ENCODE measurements at places on chromosomes 7 and 10. TPM values are rescaled to one million over a fixed set of nuclear protein-coding genes. Genes with fewer than 3 reads are reported as not detected.

Gene FGFBP3
- 73.9 TPM for total RNA-seq

GRCh38 chr10:16361086-16361485, 75.7 kb upstream of the PTER start:
- no peaks in the 10 kb centered on the region for H3K36me3 ChIP-seq
- no peak for DNase-seq
- H3K4me1 ChIP-seq, result no peaks in the 10 kb centered on the region
- no peaks in the 10 kb centered on the region for H3K27me3 ChIP-seq
- no peak overlapping the region for H3K27ac ChIP-seq
- no peak overlapping the region for H3K4me3 ChIP-seq

Gene EBLN1
- not detected for total RNA-seq

DNA sequence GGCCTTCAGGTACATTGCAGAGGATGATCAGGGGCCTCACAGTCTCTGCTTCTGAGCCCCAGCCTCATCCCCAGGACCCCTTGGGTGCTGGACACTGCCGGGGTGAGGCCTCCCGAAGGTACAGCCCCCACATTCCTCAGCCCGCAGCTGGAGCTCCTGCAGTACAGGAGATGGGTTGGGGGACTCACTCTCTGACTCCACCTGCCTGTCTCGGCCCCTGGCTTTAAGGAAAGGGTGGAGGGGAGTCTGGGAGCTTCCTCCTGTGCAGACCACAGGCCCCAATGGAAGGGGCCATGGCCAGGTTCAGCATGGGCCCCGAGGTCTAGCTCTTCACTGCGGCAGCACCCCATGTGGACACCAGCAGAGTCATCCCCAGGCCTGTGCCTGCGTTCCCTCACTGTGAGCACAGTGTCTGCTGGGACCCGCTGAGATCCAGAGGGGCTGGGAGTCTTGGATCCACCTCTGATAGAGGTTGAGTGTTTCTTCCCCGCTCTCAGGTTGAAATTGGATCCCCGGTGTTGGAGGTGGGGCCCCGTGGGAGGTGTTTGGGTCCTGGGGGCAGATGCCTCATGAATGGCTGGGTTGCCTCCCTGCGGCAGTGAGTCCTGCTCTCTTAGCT, 99.9 kb downstream of the PRKAG2 start:
- H3K36me3 ChIP-seq, result no peaks in the 10 kb centered on the region
- no peak for DNase-seq
- H3K4me1 ChIP-seq, result no peaks in the 10 kb centered on the region
- no peaks in the 10 kb centered on the region for H3K27me3 ChIP-seq
- no peak overlapping the region for H3K27ac ChIP-seq

GRCh38 chr7:147923841-147924240, 666.7 kb upstream of the C7orf33 start:
- no peak overlapping the region for H3K4me3 ChIP-seq
- no peaks in the 10 kb centered on the region for H3K27me3 ChIP-seq
- no peaks in the 10 kb centered on the region for H3K36me3 ChIP-seq
- no peaks in the 10 kb centered on the region for H3K4me1 ChIP-seq
- DNase-seq, result no peak

Gene LEP
- total RNA-seq, result not detected

Gene AQP1
- total RNA-seq, result 0.28 TPM

Gene TUBAL3
- total RNA-seq, result not detected

Gene ING3
- 32.0 TPM for total RNA-seq

- no peaks in the 10 kb centered on the region for H3K36me3 ChIP-seq
- no peaks in the 10 kb centered on the region for H3K4me1 ChIP-seq
- H3K4me3 ChIP-seq, result no peak overlapping the region
- H3K27me3 ChIP-seq, result no peaks in the 10 kb centered on the region
- H3K27ac ChIP-seq, result no peak overlapping the region
- DNase-seq, result no peak
These were observed 36.1 kb downstream of the PPP1R3C start for GRCh38 chr10:91596825-91597196.

Gene LGI1
- 0.28 TPM for total RNA-seq

Gene NOS3
- total RNA-seq, result 13.3 TPM

Gene CPA2
- not detected for total RNA-seq

Gene LIPM
- total RNA-seq, result not detected

- H3K27ac ChIP-seq, result no peak overlapping the region
- peaks cover 30% of the 10 kb centered on the region for H3K4me1 ChIP-seq
- no peaks in the 10 kb centered on the region for H3K36me3 ChIP-seq
- no peak overlapping the region for H3K4me3 ChIP-seq
- DNase-seq, result no peak
These were observed 2.1 kb upstream of the DENND11 start for GRCh38 chr7:141704112-141704511.

- peaks cover 8% of the 10 kb centered on the region for H3K4me1 ChIP-seq
- H3K36me3 ChIP-seq, result peaks cover 58% of the 10 kb centered on the region
- H3K27ac ChIP-seq, result peak overlapping the region; percentile 69
- no peaks in the 10 kb centered on the region for H3K27me3 ChIP-seq
These were observed 4.9 kb downstream of the SRRT start for GRCh38 chr7:100879685-100880261.

- H3K27ac ChIP-seq, result no peak overlapping the region
- no peak for DNase-seq
- H3K36me3 ChIP-seq, result no peaks in the 10 kb centered on the region
These were observed 2.2 kb downstream of the GTF2IRD1 start for GRCh38 chr7:74455928-74456327.

DNA sequence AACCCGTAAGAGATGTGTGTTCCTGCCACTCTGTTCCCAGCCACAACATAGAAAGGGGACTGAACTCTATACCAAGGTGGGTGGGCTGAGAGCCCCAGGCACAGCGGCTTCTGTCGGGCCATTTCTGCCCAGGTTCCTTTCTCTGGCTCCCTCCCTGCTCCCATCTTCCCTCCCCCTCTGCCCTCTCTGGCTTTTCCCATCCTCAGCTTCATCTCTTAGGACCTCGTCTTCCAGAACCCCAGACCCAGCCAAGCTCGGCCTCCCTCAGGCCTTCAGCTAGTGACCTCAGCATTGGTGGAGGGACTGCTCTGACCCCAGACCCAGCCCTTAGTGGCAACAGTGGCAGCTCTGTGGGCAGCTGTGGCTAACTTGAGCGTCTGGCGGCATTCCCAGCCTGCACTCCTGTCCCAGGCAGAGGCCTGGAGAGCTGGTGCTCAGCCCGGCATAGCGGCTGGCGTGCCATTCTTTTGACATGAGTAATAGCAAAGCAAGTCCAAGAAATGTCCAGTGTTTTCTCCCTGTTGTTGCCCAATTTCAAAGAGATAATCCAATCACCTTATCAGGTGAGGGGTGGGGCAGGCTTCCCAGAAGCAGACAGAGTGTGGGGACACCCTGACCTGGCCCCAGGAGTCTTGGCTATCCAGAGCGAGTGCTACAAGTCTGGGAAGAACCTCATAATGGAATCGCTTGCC, 15.9 kb downstream of the PTPRE start:
- H3K27me3 ChIP-seq, result no peaks in the 10 kb centered on the region
- no peaks in the 10 kb centered on the region for H3K36me3 ChIP-seq
- H3K27ac ChIP-seq, result no peak overlapping the region

GRCh38 chr10:71694567-71694968, 25.0 kb downstream of the C10orf105 start:
- H3K4me3 ChIP-seq, result no peak overlapping the region
- no peak for DNase-seq
- no peaks in the 10 kb centered on the region for H3K4me1 ChIP-seq
- H3K27ac ChIP-seq, result no peak overlapping the region

DNA sequence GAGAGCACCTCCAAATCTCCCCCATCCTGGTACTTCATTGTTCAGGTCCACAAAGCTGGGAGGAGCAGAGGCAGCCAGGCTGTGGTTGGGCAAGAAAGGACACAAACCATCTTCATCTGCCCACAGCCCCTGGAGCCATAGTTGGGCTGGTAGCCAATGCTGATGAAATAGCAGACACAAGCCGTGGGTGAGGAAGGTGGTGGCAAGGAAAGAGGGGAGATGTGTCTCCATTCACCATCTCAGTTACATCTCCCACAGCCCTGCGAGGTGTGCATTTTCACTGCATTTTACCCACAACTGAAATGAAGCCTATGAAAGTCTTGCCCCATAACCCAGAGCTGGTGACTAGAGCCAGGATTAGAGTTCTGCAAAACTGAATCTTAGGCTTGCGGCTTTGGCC, 35.0 kb downstream of the PIK3AP1 start:
- no peaks in the 10 kb centered on the region for H3K4me1 ChIP-seq
- H3K4me3 ChIP-seq, result no peak overlapping the region
- H3K27me3 ChIP-seq, result no peaks in the 10 kb centered on the region
- H3K36me3 ChIP-seq, result no peaks in the 10 kb centered on the region

Gene RBM17
- total RNA-seq, result 90.5 TPM

DNA sequence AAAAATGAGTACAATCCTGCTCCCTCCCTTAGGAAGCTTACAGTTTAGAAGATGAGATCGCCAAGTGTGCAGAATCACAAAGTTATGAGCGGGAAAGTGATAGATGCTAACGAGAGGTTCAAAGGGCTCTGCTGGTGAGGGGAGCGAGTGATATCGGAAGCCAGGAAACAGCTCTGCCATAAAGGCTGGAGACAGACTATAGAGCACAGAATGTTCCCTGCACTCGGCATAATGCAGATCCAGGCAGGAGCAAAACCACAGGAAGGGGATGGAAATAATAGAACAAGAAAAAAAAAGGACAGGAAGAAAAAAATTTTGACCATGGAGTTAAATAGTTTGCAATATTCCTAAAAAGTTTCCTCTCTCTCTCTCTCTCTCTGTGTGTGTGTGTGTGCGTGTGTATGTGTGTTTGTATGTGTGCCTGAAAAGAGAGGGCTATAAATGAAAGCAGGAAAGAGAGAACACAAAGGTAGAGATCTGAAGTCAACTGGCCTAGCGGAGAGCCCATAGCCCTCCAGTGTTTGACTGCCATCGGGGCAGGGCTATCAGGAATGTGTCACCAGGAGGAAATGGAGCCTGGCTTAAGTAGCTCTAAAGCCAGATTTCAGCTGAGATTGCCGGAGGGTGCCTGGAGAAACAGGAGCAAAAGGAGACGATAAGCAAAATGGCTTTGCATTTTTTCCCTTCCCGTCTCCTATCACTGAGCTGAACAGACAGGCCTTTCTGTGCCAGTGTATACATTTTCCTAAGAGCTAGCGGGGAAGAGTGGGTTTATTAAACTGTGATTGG, 175.8 kb upstream of the LYZL1 start:
- H3K4me3 ChIP-seq, result no peak overlapping the region
- DNase-seq, result peak; percentile 16
- peaks cover 5% of the 10 kb centered on the region for H3K4me1 ChIP-seq
- H3K36me3 ChIP-seq, result no peaks in the 10 kb centered on the region

DNA sequence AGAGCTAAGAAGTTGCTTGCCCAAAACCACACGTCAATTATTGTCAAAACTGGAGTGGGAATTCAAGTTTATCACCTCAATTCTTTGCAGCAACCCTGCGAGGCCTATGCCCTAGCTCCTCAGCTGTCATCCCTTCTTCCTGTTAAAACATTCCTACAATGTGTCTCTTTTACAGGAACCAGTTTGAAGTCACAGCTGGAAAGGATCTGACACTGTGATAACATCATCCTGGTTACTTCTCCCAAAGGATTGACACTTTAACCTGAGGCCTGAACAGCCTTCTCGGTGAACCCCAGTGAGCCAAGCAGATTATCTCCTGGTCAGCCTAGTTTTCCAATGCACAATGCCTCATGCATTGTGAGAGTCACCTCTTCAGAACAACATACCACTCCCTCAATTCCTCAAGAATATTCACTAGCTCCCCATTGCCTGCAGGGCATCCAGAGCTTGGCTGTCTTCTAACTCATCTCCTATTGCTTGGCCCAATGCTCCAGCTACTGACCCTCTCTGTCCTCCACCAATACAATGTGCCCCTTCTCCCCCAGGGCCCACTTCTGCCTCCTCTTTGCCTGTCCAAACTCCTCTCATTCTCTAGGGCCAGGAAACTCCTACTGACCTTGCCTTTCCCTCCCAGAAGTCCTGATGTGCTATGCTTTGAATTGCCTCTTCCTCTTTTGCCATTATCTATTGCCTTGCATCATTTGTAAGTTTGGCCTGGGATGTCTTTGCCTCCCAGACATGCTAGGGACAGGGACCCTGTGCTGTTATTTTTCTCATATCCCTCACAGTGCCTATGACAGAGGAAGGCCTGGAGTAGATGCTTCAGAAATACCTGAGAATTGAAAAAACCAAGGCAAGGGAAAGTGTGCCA, 10.4 kb upstream of the DLG5 start:
- H3K4me1 ChIP-seq, result no peaks in the 10 kb centered on the region
- no peak overlapping the region for H3K27ac ChIP-seq
- no peak overlapping the region for H3K4me3 ChIP-seq
- no peaks in the 10 kb centered on the region for H3K27me3 ChIP-seq
- H3K36me3 ChIP-seq, result no peaks in the 10 kb centered on the region
- no peak for DNase-seq

DNA sequence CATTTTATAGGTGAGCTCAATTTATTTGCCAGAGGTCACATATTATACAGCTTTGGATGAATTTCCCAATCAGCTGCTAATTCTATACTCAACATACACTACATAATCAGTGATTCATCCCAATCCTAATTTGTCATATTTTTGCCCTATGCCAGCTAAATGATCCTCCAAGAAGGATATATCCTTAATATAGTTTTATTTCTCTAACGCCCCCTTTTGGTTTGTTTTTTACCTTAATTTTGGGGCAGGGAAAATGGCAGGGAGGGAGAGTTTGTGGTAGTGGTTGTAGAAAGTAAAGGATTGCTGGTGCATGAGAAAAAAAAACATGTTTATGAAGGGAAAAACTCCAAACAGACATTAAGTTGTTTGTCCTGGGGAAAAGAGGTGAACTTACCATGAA, 31.9 kb downstream of the WASL start:
- H3K27me3 ChIP-seq, result no peaks in the 10 kb centered on the region
- H3K4me3 ChIP-seq, result no peak overlapping the region
- peak; percentile 38 for DNase-seq
- no peaks in the 10 kb centered on the region for H3K36me3 ChIP-seq

Gene COL17A1
- 0.04 TPM for total RNA-seq

Gene PIP
- total RNA-seq, result not detected

Gene GIMAP7
- total RNA-seq, result not detected

DNA sequence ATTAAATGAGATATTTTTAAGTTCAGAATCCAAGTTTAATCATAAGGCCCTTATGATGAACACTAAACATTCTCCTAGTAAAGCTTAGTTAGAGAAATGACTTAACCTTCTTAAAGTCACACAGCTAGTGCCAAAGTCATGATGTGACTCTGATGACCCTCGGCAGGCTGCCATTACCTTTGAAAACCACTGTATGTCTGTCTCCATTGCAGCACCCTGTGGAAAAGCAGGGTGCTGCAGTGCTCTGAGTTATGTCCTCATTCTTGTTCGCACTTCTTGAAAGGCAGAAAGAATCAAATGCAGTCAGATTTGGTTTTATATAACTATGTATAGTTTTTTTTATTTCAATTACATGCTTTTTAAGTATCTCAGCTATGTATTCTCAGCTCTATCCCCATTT, 105.0 kb downstream of the PHTF2 start:
- no peak overlapping the region for H3K27ac ChIP-seq
- no peaks in the 10 kb centered on the region for H3K27me3 ChIP-seq
- H3K4me3 ChIP-seq, result no peak overlapping the region
- DNase-seq, result peak; percentile 50

- H3K36me3 ChIP-seq, result no peaks in the 10 kb centered on the region
- H3K4me3 ChIP-seq, result peak overlapping the region; percentile 36
- peak overlapping the region; percentile 76 for H3K27ac ChIP-seq
- peak; percentile 76 for DNase-seq
- peaks cover 55% of the 10 kb centered on the region for H3K4me1 ChIP-seq
These were observed 6.0 kb downstream of the PARD3 start for GRCh38 chr10:34808801-34809745.

Data from GM23338 (cell line).